HS-5 (cell line): ENCODE measurements at places on chromosomes 5 and 9.
A peak's percentile ranks its signal among the peaks of the same experiment; 100 is the strongest.

DNA sequence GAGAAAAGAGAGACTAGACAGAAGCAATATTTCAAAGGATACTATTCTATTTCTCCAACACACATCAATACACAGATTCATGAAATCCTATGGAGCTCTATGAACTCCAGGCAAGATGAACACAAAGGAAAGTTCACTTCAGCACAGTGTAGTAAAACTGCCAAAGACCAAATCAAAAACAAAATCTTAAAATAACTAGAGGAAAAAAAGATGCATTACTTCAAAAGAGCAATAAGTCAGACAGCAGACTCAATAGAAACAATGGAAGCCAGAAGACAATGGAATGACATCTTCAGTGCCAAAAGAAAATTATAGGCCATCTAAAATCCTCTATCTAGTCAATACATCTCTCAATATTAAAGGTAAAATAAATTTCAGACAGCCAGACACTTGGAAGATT, 205.3 kb upstream of the TBC1D2 start:
- DNase-seq, result no peak

DNA sequence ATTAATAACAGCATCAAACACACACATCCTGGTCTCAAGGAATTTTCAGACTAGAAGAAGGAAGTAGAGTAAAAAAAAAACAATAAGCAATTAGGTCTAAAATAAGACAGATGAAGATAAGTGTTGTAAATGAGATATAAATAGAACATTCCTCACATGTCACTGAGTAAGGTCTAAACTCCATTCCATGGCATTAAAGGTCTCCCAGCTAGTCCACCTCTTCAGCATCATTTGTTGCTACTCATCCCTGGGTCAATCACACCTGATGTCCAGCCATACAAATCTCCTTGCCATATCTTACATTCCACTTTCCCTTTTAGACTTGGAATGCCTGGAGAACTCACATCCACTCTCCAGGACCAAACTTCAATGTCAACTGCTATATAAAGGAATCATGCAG, 214.1 kb upstream of the KLF4 start:
- DNase-seq, result no peak

DNA sequence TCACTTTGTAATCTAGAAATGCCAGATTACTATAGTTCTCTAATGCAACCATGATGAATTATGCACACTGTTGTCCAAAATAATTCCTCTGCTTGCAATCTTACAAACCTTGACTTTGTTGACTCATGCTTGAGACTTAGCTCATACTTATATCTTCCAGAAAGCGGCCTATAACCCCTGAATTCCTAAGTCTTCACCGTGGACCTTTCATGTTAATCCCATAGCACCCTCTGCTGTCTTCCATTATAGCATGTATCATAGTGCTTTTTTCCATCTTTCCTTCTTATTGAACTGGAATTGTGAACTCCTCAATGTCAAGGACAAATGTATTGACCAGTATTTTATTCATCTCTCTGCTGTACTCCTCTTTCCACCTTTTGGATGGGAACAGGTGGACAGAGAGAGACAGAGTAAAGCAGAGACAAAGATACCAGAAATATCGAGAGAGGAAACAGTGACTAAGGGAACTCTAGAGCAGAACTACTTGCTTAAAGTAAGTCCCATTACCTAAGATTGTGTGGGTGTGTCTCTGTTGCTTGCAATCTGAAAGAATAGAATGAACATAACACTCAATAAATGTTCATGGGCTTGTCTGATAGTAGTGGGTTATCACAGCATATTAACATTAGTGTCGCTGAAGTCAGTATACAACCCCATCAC, 110.0 kb downstream of the LURAP1L start:
- peak; percentile 78 for DNase-seq

GRCh38 chr5:77718934-77719610, 57.1 kb downstream of the TBCA start:
- no peak for DNase-seq

- no peak for DNase-seq
Observed at GRCh38 chr5:73867345-73868335, 241.6 kb downstream of the ARHGEF28 start.

GRCh38 chr5:73812457-73812856, 186.5 kb downstream of the ARHGEF28 start:
- DNase-seq, result no peak

DNA sequence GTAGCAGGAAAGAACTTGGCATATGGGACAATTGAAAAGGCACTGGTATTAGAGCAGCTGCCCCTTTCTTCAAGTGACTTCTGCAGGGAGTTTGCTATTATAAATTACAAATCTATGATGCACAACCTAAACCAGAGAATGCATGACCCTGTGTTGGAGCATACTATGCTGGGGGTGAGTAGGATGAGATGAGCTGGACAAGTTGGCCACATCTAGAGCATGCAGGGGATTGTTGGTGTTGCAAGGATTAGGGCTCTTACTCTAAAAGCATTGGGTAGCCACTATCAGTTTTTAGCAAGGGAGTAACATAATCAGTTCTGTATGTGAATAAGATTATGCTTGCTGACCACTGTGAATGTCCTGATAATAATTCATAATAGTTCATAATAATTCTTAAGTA, 186.7 kb downstream of the KIAA0825 start:
- no peak for DNase-seq

GRCh38 chr5:22614486-22615094, 238.6 kb downstream of the CDH12 start:
- DNase-seq, result no peak

DNA sequence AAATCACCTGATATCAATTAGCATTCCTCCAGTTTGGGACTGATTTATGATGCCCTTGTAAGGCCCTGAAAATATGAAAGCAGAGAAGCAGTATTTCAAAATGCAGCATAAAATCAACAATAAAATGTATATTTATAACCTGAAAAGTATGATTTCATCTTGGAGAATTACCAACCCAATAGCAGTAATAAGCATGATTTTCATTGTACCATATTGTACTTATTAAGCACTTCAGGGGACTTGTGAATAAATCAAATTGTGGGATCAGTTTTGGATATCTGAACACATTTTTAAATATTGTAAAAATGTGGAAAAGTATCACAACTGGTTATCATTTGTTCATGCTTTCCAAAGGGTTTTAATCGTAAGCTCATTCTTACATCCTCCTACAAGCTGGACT, 250.8 kb downstream of the DMRT2 start:
- DNase-seq, result no peak

- no peak for DNase-seq
Observed at GRCh38 chr5:22728610-22729009, 124.5 kb downstream of the CDH12 start.

GRCh38 chr5:95812074-95812471, 10.5 kb downstream of the GLRX start:
- DNase-seq, result no peak

- DNase-seq, result no peak
Observed at GRCh38 chr5:42851481-42851880, 39.8 kb upstream of the SELENOP start.

GRCh38 chr9:520302-520701, 305.6 kb downstream of the DOCK8 start:
- DNase-seq, result no peak

GRCh38 chr5:16492398-16493140, 27.0 kb upstream of the ZNF622 start:
- peak; percentile 89 for DNase-seq

DNA sequence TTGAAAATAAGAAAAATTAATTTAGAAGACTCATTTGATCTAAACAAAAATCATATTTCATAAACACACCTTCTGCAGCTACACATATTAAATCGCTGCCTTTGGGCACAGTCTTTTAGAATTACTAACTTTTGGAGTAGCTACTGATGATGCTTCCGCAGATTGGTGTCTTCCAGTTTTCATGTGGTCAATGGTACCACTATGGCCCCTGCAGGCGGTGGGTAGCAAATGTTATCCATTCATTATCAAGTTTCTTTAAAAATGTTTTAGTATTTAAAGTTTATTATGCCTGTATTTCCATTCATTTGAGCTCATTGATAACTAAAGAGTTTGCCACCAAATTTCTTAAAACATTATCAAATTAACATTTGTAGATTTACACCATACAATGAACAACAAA, 122.9 kb upstream of the GRAMD2B start:
- DNase-seq, result no peak

DNA sequence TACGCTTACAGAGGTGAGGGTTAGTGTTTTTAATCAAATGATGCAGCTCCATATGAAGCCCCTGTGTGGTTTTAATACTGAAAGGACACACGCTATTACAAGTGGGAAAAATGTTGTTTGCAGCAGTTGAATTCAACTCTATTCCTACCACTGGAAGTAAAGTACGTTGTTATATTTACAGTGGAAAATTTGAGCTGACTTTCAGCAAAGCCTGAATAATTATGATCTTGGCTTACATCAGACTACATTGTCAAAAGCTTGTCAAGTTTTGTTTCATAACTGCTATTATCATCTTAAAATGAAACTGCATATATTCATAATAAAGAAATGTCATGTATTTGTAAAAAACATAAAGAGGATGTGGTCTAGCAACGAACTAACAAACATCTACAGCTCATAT, 818.5 kb downstream of the SEMA5A start:
- DNase-seq, result no peak

- no peak for DNase-seq
Observed at GRCh38 chr9:16676519-16676918, 194.0 kb downstream of the BNC2 start.

DNA sequence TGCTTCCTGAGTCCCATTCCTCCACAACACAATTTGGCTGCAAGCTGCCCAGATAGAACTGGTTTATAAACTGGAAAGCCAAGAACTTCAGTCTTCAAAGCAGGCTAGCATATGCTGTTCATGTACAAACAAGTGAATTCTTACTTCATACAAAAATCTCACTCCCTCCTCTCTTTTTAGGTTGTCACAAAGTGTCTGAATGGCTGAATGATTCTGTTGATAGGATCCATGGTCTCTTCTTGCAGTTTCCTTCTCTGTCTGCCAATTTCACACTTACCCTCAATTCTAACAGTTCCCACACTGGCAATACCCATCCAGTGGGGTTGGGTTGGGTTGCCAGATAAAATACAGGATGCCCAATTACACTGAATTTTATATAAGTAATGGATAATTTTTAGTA, 363.5 kb downstream of the DEPDC1B start:
- no peak for DNase-seq

DNA sequence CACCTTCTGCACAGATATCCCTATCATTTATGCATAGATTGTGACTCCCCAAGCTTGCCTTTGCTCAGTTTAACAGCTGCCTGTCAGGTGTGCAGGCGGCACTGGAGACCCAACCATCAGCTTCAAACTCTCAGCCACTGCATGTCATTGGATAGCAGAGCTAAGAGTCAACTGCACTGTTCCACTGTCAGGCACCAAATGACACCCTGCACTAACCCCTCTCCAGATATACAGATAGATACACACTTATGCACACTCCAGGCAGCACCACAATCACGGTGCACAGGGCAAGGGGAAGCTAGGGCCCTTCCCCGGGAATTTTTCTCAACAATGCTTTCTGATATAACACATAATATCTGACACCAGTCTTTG, 142.3 kb downstream of the BNC2 start:
- no peak for DNase-seq

DNA sequence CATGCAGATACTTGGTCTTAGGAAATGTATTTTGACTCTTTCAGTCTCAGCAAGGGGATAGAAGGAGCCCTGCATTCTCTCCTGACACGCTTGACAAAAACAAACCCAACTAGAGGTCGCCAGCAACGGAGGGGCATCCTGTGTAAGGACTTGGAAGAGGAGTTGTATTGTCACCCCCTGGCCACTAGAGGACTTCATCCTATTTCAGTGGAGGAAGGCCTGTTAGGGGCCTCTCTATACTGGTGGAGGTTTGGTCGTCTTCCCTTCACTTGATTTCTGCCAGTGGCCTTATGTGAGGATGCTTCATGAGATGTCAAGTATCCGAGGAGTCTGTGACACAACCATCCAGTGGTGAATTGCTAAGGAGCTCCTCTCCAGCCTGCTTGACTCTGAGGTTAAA, 122.8 kb upstream of the STC2 start:
- no peak for DNase-seq

GRCh38 chr9:107051392-107051791, 188.4 kb downstream of the ZNF462 start:
- no peak for DNase-seq
